ENCODE measurements at places on chromosomes 11 and 22. TPM values are rescaled to one million over a fixed set of nuclear protein-coding genes. Genes with fewer than 3 reads are reported as not detected.

GRCh38 chr22:29700900-29701154 lies 19.0 kb upstream of the CABP7 start:
- DNase-seq, result no peak

- no peak for DNase-seq
Observed at GRCh38 chr11:85821636-85822035, 10.7 kb upstream of the SYTL2 start.

GRCh38 chr11:118102721-118103261 lies 16.0 kb upstream of the SMIM35 start:
- no peak for DNase-seq

DNA sequence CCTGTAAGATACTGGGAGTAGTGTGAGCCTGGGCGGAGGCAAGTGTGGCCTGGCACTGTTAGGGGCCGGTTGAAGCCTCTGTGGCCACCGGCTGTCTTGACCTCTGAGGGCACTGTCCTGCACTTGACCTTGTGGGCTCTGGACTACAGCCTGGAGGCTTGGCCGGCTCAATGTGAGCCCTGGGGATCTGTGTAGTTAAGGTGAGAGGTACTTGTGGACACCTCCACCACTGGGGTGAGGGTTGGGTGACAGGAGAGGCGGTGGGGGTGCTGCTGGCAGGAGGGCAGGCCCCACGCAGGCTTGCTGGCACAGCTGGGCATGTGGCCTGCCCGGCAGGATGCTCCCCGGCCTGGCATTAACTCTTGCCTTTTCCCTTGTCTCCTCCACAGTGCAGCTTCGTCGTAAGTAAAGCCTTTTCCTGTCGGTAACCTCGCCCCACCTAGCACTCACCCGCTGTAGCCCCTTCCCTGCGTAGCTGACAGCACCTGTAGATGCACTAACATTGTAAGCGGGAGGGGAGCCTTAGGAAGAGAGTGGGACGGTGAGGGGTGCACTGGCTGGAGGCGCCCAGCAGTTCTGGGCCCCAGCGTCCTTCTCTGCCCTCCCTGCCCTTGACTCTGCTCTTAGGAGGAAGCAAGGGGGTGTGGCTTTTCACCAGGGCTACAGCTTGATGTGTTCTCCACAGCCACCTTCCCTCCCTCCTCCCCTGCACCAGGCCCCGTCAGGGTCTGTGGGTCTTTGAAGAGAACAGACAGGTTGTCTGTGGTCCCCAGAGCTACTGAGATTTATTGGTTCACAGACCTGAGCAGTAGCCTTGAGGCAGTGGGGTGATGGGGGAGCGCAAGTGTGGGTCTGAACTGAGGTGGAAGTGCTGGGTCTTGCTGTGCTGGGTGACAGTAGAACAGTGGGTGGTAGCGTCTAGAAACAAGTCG lies 17.6 kb downstream of the INCENP start:
- peak; percentile 38 for DNase-seq

DNA sequence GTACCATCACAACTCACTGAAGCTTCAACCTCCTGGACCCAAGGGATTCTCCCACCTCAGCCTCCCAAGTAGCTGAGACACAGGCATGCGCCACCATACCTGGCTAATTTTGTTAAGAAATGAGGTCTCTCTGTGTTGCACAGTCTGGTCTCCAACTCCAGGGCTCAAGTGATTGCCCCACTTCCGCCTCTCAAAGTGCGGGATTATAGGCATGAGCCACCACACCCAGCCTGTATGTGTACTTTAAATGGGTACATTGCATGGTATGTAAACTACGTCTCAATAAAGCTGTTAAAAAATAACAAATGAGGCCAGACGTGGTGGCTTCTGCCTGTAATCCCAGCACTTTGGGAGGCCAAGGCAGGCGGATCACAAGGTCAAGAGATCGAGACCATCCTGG lies 36.2 kb upstream of the DDX6 start:
- no peak for DNase-seq

DNA sequence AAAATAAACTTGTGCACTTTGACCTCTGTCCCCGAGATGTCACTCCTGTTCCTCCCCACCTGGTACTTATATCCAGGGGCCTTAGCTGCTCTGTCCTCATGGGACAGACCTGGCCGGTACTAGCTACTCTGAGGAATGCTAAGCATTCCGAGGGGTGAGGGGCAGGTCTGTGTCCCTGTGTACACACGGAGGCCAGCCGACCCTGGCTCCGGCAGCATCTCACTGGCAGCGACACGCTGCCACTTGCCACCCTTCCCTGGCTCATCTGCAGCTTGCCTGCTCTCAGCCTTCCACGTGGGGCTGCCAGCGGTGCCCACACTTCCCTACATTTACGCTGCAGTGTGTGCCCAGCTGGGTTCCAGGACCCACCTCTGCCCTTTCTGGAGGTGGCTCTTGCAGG lies 21.6 kb upstream of the TEF start:
- DNase-seq, result no peak

OR51I1 gene
- not detected for total RNA-seq

HOATZ gene
- not detected for total RNA-seq

PHOX2A gene
- total RNA-seq, result not detected

TSGA10IP gene
- total RNA-seq, result not detected

MRGPRX3 gene
- not detected for total RNA-seq

All from right atrium auricular region (tissue), 2 donors.